Activated naive CD8-positive, alpha-beta T cell treated with anti-CD3 and anti-CD28 coated beads, Interleukin-2, amount 50 U/mL, for 16 hours (primary cell): ENCODE measurements at places on chromosomes 11 and 22.

DNA sequence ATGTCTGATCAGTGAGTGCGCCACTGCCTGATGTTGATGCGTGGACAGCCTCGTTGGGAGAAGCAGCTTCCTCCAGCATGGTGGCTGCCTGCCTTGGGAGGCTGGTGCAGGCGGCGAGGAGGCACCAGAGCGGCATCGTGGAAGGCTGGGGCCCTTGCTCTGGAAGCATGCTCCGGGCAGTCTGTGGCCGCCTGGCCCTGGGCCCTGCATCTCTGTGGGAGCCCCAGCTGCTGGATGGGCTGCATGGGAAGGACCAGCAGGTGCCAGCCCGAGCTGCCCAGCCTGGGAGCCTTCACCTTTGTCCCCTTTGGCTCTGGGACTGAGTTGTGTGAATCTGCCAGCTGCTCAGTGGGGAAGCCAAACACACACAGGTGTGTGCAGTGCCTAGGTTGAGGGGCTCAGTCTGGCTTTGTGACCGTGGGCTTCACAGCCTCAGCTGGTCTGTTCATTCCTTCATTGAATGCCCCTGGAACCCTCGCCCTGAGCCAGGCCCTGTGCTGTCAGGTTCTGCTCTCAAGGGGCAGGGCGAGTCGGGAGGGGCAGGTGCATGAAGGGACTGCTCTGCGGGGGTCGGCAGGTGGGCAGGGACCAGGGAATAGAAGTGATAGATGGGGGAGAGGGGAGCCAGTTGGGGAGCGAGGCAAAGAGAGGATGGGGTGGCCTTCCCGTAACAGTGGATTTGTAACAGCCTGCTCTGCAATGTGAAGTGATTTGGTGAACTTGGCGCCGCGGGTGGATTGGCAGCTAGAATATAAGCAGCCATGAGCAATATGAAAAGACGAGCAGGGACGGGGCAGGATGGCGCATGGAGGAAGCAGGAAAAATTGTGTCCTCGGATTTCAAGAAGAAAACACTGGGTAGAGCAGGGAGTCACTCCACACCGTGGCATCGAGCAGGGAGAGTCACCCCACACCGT lies 354.2 kb downstream of the TBC1D22A start:
- no peak for DNase-seq

- no peak for DNase-seq
Observed at GRCh38 chr11:84870486-84870885, 756.7 kb downstream of the DLG2 start.

DNA sequence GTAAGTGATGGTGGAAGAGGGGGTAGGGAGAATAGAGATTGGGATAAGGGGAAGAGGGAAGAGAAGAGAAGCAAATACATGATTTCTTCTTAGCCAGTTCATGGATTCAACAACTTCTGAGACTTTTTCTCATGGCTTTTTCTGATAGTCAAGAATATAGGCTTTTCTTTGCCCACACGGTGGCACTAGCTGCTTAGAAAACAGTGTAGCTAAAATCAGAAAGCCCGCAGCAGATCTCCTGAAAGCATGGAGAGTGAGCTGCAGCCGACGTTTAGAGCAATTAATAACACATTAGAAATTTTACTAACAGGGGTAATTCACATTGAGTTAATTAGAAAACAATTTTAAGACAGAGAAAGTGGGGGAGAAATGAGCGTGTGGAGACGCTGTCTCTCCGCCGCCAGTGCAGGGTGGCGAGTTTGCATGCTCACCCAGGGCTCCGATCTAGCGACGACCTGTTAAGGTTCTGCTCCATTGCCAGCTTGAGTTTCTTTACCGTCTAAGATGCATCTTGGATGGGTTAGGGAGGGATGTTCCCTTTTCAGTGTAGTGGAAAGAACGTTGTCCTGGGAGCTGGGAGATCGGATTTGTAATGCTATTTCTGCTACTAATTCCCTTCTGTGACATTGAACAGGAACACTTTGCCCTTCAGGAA lies 3.3 kb upstream of the RAG1 start:
- DNase-seq, result no peak

DNA sequence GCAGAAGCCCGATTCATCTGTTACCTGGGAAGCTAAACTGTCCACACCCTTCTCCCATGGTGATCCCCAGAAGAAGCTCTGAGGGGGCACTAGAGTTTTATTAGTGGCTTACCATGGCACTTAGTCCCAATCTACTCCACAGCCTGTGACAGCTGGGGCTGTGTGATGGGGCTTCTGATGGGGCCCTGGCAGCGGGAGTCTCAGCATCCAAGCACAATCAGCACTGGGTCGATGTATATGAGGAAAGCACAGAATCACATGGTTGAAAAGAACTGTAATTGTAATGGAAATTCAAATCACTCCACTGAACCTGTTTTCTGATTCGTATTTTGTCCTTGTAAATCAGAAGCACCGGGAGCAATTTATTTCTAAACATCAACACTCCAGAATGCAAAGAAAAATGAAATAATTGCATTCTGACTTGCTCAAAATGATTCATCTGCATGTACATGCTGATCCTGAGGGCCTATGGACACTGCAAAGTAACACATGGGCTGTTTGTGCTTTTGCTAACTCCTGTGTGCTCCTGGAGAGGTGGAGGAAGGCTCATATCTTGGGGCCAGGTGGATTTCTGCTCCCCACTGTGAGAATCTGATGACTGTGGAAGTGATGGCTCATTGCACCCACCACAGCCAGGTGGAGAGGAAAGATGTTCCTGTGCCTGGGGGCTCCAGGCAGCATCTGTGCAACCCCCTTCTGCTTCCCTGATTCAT lies 203.0 kb downstream of the KIRREL3 start:
- no peak for DNase-seq

GRCh38 chr11:126391286-126391954 lies 35.9 kb downstream of the ST3GAL4 start:
- DNase-seq, result no peak

DNA sequence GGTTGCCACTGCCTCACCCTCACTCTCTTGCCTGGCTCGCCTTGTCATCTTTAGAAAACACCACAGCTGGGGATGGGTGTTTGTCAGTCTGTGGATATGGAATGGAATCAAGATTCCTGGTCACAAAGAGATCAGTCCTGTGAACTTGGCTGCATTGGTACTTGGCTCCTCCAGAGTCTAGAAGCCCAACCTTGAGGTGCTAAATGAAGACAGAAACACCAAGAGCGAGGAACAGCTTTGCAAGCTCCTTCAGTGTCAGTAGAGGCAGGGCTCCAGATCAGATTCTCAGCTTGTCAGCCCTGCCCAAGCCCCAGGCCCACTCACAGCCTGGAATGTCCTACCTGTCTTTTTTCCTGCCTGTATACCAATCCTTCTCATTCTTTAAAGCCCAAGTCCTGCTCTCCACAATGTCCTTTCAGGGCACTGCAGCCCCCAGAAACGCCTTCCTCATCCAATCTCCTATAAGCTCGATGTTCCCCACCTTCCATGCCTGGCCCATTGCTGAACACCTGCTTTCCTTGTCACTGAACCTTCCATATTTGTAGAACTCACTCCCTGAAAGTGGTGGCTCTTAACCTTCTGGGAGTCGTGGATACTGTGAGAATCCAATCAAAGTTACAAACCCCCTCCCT lies 188.9 kb downstream of the BCR start:
- no peak for DNase-seq

GRCh38 chr22:34972191-34972897 lies 93.6 kb upstream of the ISX start:
- DNase-seq, result no peak
